ENCODE measurements at places on chromosomes 4 and X. TPM values are rescaled to one million over a fixed set of nuclear protein-coding genes. Genes with fewer than 3 reads are reported as not detected.

GRCh38 chr4:109171070-109171469 is 131.4 kb downstream of the COL25A1 start:
- H3K27me3 ChIP-seq: no peaks in the 10 kb centered on the region

DNA sequence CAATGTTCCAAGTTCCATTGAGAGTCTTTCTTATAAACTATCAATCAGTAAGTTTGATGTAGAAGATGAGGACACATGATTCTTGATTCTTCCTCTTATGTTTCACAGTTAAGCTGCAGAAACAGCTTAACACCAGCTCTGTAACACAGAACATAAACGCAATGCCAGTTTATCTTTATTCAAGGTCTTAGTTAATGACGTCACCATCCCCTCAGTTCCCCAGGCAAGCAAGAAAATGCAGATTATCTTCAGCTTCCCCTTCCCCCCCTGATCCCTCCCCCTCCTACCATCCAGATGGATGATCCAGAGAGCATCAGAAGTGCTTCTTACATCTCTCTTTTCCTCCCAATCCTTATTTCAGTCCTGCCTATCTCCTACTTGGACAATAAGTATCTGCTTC is 4.4 kb upstream of the SH3RF1 start:
- no peak overlapping the region for H3K27ac ChIP-seq
- no peaks in the 10 kb centered on the region for H3K27me3 ChIP-seq
- no peak for DNase-seq

- H3K27me3 ChIP-seq: no peaks in the 10 kb centered on the region
- H3K4me1 ChIP-seq: peaks cover 12% of the 10 kb centered on the region
- no peak for DNase-seq
- H3K27ac ChIP-seq: no peak overlapping the region
- H3K4me3 ChIP-seq: no peak overlapping the region
These were observed 114.3 kb downstream of the ELOVL6 start for GRCh38 chr4:110084154-110084553.

DNA sequence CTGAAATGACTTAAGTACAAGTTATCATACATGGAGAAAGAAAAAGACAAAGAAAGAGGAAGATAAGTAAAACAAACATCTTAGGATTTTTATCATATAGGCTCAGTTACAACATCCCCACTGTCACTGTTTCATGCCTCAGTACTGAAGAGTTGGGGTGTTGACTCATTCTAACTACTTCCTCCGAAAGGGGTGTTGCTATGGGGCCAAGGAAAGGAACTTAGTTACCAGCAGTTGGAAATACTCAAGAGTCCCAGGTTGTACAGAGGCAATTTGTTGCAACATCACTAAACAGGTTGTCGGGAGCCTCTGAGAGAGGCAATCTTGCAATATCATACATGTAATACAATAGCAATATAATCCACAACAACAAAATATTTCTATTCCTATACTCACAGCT is 1264.7 kb downstream of the PCDH7 start:
- H3K36me3 ChIP-seq: no peaks in the 10 kb centered on the region
- no peak overlapping the region for H3K4me3 ChIP-seq
- no peaks in the 10 kb centered on the region for H3K27me3 ChIP-seq
- DNase-seq: no peak

DNA sequence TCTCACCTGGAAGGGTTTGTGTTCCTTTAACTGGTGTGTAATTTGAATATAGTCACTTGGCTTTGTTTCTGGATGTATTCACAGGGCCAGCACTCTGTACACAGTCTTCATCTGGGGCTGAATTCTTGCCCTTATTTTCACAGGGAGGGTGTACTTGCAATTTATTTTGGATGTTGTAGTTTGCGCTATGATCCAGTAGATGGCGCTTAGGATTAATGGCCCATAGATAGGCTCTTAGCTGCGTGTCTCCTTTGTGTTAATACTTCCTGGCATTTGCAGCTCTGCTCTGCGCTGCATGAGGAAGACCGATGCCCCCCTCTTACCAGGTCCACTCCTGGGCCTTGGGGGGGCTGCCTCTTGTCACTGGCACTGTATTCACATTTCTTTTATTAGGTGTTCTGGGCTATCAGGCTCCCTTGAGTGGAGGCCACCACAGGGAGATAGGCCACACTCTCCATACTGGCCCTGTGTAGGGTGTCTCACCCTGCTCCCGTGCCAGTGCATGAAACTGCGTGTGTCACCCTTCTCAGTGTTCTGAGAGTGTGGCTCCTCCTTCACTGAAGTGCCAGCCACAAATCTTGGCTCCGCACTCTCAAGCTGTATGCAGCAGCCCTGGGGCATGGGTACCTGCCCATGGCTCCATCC is 562.2 kb downstream of the ZIC3 start:
- H3K4me1 ChIP-seq: no peaks in the 10 kb centered on the region
- no peaks in the 10 kb centered on the region for H3K36me3 ChIP-seq
- no peak overlapping the region for H3K4me3 ChIP-seq
- H3K27me3 ChIP-seq: no peaks in the 10 kb centered on the region
- H3K27ac ChIP-seq: no peak overlapping the region
- DNase-seq: peak; percentile 26

GRCh38 chrX:1025413-1025812 is 187.0 kb downstream of the CRLF2 start:
- no peaks in the 10 kb centered on the region for H3K4me1 ChIP-seq
- no peaks in the 10 kb centered on the region for H3K36me3 ChIP-seq
- H3K27me3 ChIP-seq: no peaks in the 10 kb centered on the region

ZNF674 gene
- polyA plus RNA-seq: 2.8 TPM

ALB gene
- 2.9 TPM for polyA plus RNA-seq
